ENCODE measurements at places on chromosomes 2 and 18.

DNA sequence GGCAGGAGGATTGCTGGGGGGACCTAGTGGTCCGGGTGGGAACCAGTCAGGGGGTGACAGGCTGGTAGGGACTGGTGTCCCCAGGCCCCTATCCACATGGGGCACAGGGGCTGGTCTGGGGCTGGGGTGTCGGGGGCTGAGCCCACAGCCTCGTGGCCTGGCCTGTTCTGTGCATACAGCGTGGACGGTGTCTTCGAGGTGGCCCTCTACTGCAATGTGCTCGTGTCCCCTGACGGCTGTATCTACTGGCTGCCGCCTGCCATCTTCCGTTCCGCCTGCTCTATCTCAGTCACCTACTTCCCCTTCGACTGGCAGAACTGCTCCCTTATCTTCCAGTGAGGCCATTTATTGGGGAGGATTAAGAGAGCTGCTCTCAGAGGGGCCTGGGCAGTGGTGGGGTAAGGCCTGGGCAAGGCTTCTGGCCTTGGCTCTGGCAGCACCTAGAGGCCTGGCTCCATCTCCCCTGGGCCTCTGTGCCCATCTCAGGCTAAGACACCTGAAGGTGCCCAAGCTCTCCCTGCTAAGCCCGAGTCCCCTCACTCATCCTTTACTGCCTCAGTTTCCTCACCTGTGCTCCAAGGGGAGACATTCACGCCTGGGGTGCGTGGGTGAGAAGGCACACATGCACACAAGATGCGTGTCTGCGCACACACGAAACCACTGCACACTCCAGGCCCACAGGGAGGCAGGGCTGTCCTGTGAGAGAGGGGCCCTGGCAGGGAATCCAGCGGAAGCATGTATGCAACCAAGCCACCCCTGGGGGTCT lies 1.9 kb downstream of the CHRNG start:
- H3K4me3 ChIP-seq = no peak overlapping the region
- no peak overlapping the region for H3K27ac ChIP-seq
- H3K27me3 ChIP-seq = peaks cover 38% of the 10 kb centered on the region
- H3K36me3 ChIP-seq = peaks cover 7% of the 10 kb centered on the region
- peaks cover 9% of the 10 kb centered on the region for H3K4me1 ChIP-seq

DNA sequence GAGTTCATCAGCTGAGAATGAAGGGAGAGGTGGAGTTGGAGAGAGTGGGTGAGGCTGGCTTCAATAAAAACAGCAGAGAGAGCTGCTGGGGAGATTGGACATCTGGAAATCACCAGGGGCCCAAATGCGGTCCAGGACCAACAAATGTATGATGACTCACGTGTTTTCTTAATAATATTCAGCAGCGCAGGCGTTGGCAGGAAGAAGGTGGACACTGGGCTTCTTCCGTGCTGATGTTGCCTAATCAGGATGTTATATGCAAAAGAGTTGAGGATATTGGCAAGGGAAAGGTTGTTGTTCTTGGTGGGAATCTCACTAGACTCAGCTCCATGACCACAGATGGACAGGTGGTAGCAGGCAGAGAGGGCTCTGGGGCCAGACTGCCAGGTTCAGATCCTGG lies 12.8 kb upstream of the PLA2R1 start:
- H3K27me3 ChIP-seq = no peaks in the 10 kb centered on the region
- H3K36me3 ChIP-seq = no peaks in the 10 kb centered on the region

DNA sequence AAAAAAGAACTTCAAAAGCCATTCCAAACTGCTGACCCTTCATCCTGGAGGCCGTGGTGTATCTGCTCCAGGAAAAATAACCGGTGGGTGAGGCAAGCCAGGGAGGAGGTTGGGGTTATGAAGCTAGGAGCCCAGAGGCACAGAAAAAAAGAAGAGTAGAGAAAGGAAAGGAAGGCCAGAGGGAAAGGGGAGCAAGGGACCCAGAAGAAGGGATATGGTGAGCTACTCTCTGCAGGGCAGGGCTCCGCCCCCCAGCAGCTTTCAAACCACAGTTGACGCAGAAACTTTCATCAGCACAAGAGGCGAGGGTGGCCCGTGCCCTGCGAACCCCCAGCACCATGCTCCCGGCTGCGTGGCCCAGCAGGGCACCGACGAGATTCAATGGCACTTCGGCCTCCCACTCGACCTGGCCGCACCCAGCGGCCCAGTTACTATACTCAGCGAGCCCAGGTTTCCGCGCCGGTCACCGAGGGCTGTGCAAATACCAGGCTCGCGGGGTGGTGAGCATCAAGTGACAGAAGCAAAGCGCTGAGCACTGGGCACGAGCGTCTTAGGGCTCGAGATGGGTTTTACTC lies 665 bp downstream of the MCM6 start:
- peak overlapping the region; percentile 80 for H3K4me3 ChIP-seq
- peak; percentile 83 for DNase-seq
- peaks cover 34% of the 10 kb centered on the region for H3K36me3 ChIP-seq
- no peaks in the 10 kb centered on the region for H3K27me3 ChIP-seq
- H3K4me1 ChIP-seq = peaks cover 45% of the 10 kb centered on the region

DNA sequence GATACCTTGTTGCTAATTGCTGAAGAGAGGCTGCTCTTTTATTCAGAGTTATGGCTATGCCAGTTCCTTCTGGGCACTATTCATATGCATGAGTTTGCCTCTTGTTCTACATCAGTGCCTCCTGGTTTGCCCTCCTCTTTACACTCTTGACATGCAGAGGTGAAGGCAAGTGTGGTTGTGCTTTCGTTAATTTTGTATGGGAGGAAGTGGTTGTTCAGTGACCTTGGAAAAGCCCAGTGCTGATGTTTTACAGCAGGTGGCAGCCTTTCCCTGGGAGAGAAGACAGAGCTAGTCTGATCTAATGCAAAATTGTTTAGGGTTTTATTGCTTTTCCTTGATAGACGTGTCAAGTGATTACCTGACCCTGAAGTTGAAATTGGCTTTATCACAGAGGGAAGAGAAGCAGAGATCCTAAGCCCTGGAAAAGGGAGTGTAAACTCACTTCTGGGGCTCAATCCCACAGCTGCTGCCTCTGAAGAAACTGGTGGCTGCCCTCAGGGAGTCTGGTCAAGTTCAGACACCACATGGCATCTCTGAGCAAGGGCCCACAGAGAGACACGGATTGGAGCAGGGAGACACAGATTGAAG lies 30.5 kb upstream of the VPS54 start:
- H3K36me3 ChIP-seq = no peaks in the 10 kb centered on the region
- DNase-seq = peak; percentile 83
- H3K27me3 ChIP-seq = no peaks in the 10 kb centered on the region
- no peak overlapping the region for H3K27ac ChIP-seq

GRCh38 chr2:230680463-230681170 lies 32.0 kb upstream of the CAB39 start:
- H3K4me3 ChIP-seq = no peak overlapping the region
- H3K4me1 ChIP-seq = peaks cover 74% of the 10 kb centered on the region
- peaks cover 26% of the 10 kb centered on the region for H3K36me3 ChIP-seq
- H3K27ac ChIP-seq = no peak overlapping the region
- no peak for DNase-seq

GRCh38 chr18:76396792-76397191 lies 98.2 kb downstream of the ZNF516 start:
- H3K27me3 ChIP-seq = peaks cover 19% of the 10 kb centered on the region
- H3K4me3 ChIP-seq = no peak overlapping the region
- H3K27ac ChIP-seq = no peak overlapping the region
- peaks cover 6% of the 10 kb centered on the region for H3K4me1 ChIP-seq
- no peak for DNase-seq

DNA sequence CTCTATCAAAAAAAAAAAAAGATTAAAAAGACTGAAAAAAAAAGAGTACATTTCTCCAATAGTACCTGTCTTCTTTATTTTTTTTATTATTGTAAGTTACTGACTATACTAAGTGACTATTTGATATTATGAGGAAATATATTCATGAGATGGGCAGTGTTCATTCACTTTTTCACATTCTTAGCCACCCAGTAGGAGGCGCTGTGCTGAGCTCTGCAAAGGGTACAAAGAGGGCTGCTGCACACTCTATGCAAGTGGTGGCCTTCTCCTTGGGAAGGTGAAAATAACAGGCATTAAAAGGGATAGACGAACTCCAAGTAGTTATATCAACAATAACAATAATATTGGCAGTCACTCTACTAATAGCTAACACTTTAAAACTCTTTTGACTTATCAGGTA lies 1034.9 kb upstream of the FANCL start:
- DNase-seq = no peak
- no peak overlapping the region for H3K4me3 ChIP-seq
- no peaks in the 10 kb centered on the region for H3K36me3 ChIP-seq
- no peak overlapping the region for H3K27ac ChIP-seq
- H3K4me1 ChIP-seq = no peaks in the 10 kb centered on the region

- peaks cover 20% of the 10 kb centered on the region for H3K4me1 ChIP-seq
- H3K27ac ChIP-seq = no peak overlapping the region
- H3K27me3 ChIP-seq = peaks cover 39% of the 10 kb centered on the region
Measured at GRCh38 chr18:74488864-74489263, 7.3 kb upstream of the CNDP2 start.

- no peak for DNase-seq
- no peaks in the 10 kb centered on the region for H3K4me1 ChIP-seq
- H3K36me3 ChIP-seq = no peaks in the 10 kb centered on the region
- peaks cover 5% of the 10 kb centered on the region for H3K27me3 ChIP-seq
- H3K4me3 ChIP-seq = no peak overlapping the region
Measured at GRCh38 chr2:217279140-217279539, 419.3 kb upstream of the TNP1 start.

DNA sequence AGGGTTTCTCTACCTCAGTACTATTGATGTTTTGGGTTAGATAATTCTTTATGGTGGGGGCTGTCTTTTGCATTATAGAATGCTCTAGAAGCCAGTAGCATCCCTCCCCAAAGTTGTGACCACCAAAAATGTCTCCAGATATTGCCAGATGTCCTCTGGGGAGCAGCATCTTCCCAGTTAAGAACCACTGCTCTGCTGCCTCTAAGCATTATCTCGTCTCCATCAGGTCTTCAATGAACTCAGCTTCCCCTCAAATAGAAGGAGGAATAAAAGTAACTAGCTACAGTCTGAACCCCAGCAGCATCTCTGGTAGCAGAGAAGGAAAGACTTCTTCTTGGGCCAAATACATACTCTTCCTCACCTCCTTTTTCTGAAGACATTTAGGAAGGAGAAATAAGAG lies 244.1 kb downstream of the AGPS start:
- no peaks in the 10 kb centered on the region for H3K36me3 ChIP-seq
- H3K27me3 ChIP-seq = peaks cover 12% of the 10 kb centered on the region
- DNase-seq = no peak
- H3K4me1 ChIP-seq = no peaks in the 10 kb centered on the region

DNA sequence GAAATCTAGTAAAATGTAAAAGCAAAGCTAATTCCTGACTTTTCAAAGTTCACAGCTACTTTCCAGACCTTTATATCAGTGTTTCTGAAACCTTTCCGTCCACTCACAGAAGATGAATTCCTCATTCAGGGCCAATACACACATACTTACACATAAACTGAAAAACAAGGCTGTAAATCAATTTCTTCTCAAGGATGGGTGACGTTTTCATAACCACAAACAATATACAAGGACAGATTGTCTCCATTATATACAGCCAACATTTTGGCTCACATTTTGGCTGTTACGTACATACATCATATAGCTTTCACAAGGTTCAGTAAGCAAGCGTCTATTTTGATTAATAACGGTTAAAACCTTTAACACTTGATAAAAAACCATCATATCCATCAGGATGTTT lies 1.4 kb downstream of the RPRD1A start:
- H3K36me3 ChIP-seq = peaks cover 13% of the 10 kb centered on the region
- peaks cover 29% of the 10 kb centered on the region for H3K4me1 ChIP-seq
- H3K27me3 ChIP-seq = peaks cover 9% of the 10 kb centered on the region

GRCh38 chr2:115572746-115573145 lies 1130.3 kb downstream of the DPP10 start:
- no peak overlapping the region for H3K4me3 ChIP-seq
- H3K27me3 ChIP-seq = no peaks in the 10 kb centered on the region
- H3K27ac ChIP-seq = no peak overlapping the region
- H3K4me1 ChIP-seq = no peaks in the 10 kb centered on the region
- DNase-seq = no peak

DNA sequence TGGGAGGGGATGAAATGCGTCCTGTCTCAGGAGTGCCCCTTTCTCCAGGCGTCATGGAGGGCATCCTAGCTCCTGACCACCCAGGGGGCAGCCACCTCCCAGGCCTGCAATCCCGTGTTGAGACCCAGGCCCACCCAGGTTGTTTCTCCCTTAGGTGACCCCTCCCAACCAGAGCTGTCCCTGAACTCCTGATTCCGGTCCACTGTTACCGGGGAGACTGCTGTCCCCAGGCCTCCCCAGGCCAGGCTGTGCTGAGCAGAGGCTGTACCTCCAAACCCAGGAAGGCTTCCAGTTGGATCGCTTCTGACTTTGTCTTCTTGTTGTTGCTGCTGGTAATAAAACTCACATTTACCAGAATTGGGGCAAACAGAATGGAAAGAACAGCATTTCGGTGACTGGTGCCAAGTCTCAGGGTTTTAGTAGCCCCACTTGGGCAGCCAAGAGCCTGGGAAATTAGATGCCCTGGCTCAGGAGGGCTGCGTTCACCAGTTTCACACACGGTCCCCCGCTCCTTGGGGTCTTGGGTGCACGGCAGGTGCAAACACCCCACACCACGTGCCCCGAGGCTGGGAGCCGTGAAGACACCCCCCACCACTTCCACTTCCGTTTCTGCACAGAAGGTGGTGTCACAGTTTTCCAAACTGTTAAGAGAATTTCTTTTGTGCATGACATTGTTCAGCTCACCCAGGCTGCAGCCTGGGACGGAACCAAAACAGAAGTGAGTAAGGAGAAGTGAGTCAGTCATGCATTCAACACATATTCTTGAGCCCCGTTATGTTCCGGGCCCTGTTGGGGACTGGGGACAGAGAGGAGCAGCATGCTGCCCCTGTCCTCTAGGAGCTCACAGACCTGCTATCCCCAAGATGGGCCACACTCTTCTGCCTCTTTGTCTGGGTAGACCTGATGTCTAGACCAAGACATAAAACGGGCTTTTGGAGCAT lies 29.4 kb downstream of the ITM2C start:
- H3K27ac ChIP-seq = no peak overlapping the region
- no peak overlapping the region for H3K4me3 ChIP-seq
- DNase-seq = no peak

DNA sequence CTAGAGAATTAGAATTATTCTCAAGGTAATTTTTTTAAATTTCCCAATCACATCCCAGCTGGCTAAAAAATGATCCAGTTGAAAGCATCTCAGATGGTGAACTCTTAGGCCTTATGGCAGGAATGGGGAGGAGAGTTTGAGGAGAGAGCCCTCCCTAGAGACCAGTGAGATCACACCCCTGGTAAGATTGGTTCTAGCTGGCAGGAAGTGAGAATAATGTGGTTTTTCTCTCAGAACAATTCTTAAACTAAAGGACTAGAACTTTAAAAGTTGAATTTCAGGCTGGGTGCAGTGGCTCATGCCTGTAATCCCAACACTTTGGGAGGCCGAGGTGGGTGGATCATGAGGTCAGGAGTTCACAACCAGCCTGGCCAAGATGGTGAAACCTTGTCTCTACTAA lies 120.2 kb downstream of the MYO3B start:
- H3K27ac ChIP-seq = no peak overlapping the region
- DNase-seq = no peak
- no peaks in the 10 kb centered on the region for H3K36me3 ChIP-seq
- H3K27me3 ChIP-seq = peaks cover 8% of the 10 kb centered on the region
- H3K4me3 ChIP-seq = no peak overlapping the region

Data from activated naive CD4-positive, alpha-beta T cell treated with anti-CD3 and anti-CD28 coated beads, Interleukin-2, amount 10 ng/mL, durations not matched to agents 7 days and 5 days (primary cell).